ENCODE measurements at places on chromosomes 1 and 21.

DNA sequence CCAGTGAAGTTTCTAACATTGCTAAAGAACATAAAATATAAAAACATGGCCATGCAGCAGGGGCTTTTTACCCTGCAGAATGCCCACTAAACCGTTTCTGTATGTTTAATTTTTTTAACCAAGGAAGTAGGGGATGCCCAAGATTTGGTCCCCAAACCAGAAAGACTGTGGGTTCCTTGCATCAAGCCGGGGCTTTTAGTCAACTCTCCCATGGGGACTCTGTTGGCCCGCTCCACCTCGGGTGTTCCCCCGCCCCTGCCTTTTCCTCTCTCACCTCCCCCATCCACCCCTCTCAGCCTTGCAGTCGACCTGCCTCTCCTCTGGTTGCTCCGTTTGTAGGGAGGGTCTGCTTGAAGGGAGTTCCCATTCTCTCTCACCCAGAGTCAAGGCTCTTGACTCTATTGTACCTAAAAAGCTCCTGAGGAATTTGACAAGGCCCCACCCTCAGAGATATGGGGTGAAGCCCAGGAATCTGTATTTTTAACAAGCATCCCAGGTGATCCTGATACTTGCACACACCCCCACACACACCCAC lies 117.5 kb downstream of the TOMM20 start:
- DNase-seq: peak; percentile 70

DNA sequence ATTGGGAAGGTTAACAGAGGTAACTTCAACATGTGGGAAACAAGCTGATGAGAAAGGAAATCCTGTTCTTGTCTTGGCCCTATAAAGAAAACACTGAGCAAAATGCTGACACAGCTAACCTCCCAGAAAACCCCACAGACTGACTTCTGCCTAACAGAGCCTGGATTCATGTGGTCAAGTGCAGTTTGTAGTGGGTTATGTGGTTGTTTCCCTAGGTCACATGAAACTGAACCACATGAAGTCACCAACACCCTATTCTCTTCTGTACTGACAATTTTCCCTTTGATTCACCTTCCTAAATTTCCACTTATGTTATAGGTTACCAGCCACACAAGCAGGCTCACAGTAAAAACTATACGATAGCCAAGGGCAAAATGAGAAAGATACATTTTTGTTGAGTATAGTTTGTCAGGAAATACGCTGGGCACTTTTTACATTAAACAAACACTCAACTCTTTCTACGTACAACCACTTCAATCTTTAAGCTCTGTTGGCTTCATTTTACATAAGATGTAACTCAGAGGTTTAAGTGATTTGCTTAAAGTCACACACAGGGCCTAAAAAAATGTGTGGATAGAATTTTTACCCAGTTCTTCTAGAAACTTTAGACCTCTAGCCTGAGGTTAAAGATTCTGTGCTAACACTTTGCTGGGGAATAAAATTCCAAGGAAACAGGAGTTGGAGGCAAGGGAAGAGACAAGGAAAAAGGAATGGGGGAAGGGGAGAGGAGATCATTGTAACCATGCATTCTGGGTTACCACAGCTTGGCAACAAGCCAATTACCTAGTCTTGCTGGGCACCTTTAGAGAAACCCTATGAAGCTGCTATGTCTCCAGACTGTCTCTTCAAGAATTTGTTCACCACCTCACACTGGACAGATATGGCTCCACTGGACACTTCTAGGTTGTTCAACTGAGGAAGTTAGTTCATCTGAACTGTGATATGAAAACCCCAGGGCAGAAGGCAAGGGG lies 601.6 kb upstream of the USP24 start:
- DNase-seq: no peak

DNA sequence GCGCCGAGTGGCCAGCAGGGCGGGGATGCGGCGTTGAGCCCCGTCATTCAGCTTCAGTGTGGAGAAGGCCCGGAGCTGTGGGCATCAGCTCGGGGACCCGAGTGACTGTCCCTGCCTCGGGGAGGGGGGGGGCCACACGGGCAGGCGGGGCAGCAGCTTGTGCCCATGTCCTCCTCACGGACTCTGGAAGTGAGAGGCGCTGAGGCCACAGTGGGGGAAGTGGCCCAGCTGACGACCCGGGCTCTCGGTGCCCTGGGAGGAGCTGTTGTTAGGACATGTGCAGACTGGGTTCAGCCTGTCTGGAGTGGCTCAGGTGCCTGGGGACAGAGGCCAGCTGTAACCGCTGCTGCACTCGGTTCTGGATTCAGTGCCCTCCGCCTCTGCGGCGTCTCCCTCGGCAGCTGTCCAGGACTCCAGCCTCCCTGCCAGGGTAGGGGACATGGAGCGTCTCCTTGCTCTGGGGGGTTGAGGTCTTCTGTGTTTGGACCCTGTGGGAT lies 71.1 kb downstream of the SKI start:
- DNase-seq: no peak

GRCh38 chr1:169630006-169630405 lies at the start of gene SELP:
Gene SELP (minus strand): TSS chr1:169630124. CDS start chr1:169630074, 50 bp downstream.
- no peak for DNase-seq

DNA sequence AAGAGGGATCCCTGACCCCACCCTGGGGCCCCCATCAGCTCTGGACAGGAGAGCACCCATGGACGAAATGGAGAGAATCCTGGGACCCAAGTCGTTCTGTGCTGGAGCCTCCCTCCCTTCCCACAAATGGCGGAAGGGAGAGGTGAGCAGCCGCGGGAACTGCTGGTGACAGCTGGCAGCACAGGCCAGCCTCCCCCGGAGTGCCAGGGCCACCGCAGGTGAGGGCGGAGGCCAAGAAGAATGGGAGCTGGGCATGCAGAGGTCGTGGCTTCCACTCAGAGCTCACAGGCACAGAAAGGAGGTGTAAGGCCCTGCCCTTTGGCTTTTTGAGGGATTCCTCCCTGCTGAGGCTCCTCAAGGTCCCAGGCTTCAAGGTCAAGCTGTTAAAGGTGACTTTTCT lies 24.6 kb downstream of the SLC1A7 start:
- no peak for DNase-seq

DNA sequence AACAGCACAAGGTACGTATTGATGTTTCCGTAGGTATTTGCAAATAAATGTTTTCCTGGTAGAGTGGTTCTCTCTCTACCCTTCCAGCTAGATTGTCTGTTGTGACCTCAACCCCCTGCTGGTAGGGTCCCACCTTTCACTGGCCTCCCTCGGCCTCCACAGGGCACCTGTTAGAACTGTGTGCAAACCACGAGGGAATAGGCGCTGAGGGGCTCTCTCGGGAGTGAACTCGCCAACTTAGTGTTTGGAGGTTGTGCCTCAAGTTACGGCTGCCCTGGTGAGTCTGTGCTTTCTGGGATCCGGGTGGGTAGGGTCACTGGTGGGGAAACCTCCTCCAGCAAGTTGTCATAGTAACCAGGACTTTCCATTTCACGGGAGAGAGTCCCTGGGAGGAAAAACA lies 204.7 kb upstream of the EDN2 start:
- no peak for DNase-seq

DNA sequence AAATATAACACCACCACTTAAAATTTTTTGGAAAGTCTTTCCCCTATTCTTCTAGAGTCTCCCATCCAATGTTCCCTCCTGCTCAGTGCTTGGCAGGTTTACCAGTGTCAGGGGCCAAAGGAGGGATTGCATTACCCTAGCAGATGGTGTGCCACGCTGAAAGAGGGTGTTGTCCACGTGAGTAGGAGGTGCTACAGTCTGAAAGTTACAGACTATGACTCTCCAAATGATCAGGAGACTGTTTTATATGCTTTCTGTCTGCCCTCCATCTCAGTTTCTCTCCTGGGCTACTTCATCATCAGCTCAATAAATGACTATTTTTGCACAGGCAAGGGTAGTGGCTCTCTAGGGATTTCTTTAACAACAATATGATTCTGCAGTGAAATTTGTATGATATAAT lies 31.3 kb upstream of the ANGPTL7 start:
- DNase-seq: no peak

- DNase-seq: no peak
These were observed 84.5 kb downstream of the BEND5 start for GRCh38 chr1:48692235-48692634.

Measured in activated naive CD4-positive, alpha-beta T cell treated with anti-CD3 and anti-CD28 coated beads, Interleukin-2, amount 50 U/mL, for 16 hours (primary cell).